ENCODE measurements at places on chromosomes 16 and 17.

GRCh38 chr16:78515421-78515820 is 416.0 kb downstream of the WWOX start:
- DNase-seq, result no peak

- DNase-seq, result peak; percentile 43
These were observed 82.6 kb downstream of the CDK5R1 start for GRCh38 chr17:32569171-32570080.

DNA sequence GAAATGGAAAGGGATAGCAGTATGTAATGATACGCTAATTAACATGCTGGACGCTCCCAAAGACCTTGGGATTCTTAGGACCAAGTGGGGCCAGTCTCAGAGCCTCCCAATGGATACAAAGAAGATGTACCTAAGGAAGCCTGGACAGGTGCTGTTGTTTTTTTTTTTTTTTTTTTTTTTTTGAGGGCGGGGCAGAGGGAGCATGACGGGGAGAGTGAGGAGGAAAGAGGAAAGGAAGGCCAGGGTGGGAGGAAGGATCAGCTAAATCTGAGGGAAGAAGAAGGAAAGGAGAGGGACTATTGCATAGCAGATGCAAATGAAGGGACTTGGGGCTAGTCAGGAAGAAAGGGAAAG is 2.5 kb downstream of the VAMP2 start:
- DNase-seq, result no peak

GRCh38 chr17:9208381-9209105 is 187.2 kb downstream of the NTN1 start:
- no peak for DNase-seq

- no peak for DNase-seq
These were observed 664 bp upstream of the BCL6B start for GRCh38 chr17:7021993-7022778.

- DNase-seq, result no peak
These were observed 229.7 kb downstream of the IRX3 start for GRCh38 chr16:54056921-54057320.

DNA sequence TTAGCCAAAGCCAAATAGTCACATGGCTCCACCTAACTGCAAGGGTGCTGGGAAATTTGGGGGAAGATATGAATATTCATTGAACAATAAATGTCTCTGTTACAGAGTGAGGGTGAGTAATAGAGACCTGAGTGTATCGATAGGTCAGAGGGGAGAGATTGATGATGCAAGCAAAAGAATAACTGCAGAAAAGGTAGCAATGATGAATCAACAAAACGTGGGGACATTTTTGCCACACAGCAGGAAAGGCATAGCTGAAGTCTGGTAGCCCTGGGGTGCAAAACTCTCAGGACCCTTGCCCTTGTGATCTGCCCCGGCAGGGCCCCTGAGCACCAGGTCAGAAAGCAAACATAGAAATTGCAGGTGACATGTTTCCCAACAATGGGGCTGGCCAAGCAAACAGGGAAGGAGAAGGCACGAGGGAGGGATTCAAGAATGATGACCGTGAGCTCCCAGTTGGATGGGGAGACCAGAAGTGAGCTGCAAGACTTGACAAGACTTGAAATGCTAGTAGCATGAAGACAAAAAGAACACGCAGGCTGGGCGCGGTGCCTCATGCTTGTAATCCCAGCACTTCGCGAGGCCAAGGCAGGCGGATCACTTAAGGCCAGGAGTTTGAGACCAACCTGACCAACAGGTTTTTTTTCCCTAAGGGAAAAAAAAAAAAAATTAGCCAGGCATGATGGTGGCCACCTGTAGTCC is 12.7 kb upstream of the HERPUD1 start:
- DNase-seq, result no peak

DNA sequence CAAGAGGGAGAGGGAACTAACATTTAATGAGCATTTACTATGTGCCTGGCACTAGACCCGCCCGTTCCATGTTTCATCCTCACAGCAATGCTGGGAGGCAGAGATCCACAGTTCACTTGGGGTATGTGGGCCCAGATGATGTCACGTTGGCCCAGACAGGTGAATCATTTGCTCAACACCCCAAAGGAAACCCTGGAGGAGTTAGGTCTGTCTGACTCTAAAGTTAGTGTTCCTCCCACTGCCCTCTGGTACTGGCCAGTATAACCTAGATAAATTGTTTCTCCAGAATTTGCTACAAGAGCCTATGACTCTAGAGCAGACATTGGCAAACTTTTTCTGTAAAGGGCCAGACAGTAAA is 164.6 kb downstream of the VPS53 start:
- DNase-seq, result peak; percentile 25

GRCh38 chr16:54651440-54652195 is 279.0 kb upstream of the IRX5 start:
- DNase-seq, result no peak

GRCh38 chr16:27751676-27752075 is 201.7 kb downstream of the KATNIP start:
- no peak for DNase-seq

- no peak for DNase-seq
These were observed 147.0 kb upstream of the RBFOX1 start for GRCh38 chr16:7185689-7186088.

DNA sequence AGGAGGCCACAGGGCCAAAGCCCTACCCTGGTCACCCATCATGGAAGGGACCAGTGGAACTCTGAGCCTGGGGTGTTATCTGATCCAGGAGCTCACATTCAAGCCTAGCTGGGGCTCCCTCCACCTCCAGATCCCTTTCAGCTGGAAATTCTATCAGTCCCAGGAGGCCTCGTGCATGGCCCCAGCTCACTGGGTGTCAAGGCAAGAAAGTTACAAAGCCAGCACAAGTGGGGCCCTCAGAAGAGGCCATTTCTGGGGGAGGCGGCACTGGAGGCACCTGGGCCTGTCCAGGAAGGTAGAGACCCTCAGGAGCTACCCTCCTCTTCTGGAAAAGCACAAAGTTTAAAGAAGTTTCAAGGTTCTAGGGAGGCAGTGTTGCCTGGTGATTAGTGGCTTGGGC is 4.8 kb downstream of the CA7 start:
- DNase-seq, result no peak

- DNase-seq, result peak; percentile 97
These were observed 93.4 kb upstream of the TNRC6A start for GRCh38 chr16:24635900-24636610.

GRCh38 chr16:4002121-4002520 is 114.1 kb downstream of the ADCY9 start:
- no peak for DNase-seq

DNA sequence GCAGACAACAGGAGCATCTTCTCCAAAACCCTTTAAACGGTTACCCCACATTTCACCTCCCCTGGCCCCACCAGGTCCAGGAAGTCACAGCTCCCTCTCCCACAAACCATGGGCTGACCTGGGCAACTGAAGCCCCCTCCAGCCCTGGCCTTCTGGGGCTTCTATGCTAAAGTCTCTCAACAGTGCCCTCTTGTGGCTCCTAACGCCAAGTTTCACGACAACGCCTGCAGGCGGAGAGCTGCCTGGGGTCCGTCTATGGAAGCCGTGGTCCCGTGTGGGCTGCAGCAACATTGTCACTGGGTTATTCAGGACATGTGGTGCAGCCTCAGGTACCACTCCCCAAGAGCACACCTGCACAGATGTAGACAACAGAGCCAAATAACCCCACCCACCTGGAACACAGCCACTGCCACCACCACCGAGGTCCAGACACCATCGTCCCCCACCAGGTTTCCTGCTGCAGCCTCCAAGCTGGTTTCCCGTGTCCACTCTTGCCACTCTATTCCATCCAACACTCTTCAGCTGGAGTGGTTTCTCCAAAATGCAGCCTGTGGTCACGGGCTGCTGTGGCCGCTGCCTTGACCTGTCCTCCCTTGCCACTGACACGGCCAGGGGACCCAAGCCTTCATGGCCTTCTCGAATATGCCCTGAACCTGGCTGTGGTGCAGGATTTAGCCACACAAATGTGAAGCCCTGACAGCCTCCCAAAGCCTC is 19.1 kb downstream of the C16orf95 start:
- DNase-seq, result no peak

DNA sequence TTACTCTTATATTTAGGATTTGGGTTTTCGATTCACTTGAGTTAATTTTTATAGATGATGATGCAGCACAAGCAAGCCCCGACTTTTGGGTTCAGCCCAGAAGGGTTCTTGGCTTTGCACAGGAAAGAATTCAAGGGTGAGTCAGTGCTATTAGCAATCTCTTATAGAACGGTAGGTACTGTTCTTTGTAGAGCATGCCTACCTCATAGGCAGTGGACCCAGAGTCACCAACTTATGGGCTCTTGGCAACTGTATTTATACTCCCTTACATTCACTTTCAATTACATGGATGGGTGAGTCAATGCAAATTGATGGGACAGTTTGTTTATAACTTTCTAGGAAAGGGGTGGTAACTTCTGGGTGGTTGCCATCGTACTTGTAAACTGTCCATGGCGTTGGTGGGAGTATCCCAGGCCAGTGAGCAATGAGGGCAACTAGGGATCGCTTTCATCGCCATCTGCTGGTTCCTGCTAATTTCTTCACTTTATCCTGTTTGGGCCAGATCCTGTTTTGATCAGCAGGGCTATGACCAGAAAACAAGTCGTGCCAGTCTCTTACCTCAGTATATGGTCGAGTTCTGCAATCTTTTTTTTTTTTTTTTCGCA is 362.6 kb downstream of the CNTNAP4 start:
- DNase-seq, result peak; percentile 22

DNA sequence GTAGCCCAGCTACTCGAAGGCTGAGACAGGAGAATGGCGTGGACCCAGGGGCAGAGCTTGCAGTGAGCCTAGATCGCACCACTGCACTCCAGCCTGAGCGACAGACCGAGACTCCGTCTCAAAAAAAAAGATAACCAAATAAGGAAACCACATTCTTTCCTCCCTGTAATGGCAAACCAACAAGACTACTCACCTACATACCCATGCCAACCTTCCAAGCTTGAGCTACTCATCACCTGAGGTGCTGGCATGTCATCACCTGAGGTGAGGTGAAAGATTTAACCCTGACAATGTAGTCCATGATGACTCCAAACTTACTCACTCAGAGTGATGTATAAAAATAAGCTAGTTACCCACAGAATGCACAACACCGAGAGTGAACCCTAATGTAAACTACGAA is 85.2 kb downstream of the SMG6 start:
- DNase-seq, result peak; percentile 81

DNA sequence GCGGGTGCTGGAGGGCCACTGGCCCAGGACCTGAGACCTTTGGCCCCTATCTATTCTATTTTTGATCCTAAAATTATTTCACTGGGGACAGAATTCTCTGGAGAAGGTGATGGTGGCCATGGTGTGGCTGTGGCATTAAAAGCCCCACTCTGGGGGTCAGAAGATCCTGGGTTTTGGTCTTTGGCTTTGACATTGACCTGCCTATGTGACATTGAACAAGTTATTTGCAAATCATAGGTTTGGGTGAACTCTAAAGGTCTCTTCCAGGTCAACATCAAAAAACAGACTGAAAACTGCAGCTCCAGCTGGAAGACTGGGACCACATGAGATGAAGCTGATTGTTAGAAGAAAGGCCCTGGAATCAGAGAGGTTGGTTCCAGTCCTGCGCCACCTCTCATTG is 2.3 kb upstream of the CDH1 start:
- DNase-seq, result no peak

DNA sequence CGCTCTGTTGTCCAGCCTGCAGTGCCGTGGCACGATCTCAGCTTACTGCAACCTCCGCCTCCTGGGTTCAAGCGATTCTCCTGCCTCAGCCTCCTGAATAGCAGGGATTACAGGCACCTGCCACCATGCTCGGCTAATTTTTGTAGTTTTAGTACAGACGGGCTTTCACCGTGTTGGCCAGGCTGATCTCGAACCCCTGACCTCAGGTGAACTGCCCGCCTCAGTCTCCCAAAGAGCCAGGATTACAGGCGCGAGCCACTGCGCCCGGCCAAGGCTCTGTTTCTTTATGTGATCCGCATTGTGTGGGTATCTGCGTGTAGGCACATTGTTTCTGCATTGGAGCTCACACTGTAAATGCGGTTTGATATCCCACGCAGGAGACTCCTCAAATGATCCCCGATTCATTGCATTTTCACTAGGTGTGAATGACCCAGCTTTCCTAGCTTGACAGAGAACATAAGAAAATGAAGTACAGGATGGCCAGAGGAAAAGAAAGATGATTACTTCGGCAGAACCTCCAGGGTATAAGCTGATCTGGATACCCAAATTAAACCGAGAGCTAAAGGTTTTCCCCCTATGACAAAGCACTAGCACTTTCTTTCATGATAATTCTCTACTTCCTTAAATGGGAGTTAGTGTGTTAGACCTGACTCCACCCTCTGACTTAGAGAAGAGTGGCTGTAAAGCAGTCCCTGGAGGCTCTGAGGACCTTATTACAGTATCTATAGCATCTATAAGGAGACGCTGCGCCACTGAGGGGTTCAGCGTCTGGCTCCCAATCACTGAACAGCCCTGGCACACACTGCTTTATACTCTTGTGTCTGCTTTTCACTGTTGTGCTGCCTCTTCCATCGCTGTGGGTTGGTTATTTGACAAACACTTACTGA is 17.3 kb downstream of the COTL1 start:
- DNase-seq, result peak; percentile 47

DNA sequence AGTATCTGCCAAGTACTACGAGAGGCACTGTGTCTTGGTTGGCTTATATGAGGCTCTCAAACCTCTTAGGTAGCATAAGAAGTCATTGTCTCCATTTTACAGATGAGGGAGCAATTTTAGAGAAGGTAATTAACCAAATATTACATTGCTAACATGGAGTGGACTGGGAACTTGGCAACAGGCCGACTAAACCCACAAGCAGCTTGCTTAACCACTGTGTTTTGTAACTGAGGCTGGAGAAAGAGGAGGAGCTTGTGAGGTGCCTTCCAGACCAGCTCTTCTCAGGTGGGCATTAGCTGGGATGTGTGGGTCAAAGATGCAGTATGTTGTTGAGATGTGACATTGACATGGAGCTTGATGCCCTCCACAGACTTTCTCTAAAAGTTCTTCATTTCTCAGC is 835.6 kb upstream of the RBFOX1 start:
- DNase-seq, result no peak

DNA sequence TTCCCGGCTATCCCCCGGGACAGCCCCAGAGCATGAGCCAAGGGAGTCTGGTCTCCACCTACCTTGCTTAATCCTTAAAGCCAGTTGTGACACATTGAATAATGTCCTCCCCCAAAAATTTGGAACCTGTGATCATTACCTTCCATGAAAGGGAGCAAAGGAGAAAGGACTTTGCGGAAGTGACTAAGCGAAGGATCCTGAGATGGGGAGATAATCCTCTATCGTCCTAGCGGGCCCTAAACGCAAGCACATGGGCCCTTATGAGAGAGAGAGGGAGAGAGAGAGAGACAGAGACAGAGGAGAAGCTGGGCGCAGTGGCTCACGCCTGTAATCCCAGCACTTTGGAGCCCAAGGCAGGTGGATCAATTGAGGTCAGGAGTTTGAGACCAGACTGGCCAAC is 9.5 kb downstream of the SPPL2C start:
- no peak for DNase-seq
